ENCODE measurements at places on chromosomes 3 and 15.

GRCh38 chr3:141863491-141863890 lies 13.0 kb upstream of the ATP1B3 start:
- no peak for DNase-seq

DNA sequence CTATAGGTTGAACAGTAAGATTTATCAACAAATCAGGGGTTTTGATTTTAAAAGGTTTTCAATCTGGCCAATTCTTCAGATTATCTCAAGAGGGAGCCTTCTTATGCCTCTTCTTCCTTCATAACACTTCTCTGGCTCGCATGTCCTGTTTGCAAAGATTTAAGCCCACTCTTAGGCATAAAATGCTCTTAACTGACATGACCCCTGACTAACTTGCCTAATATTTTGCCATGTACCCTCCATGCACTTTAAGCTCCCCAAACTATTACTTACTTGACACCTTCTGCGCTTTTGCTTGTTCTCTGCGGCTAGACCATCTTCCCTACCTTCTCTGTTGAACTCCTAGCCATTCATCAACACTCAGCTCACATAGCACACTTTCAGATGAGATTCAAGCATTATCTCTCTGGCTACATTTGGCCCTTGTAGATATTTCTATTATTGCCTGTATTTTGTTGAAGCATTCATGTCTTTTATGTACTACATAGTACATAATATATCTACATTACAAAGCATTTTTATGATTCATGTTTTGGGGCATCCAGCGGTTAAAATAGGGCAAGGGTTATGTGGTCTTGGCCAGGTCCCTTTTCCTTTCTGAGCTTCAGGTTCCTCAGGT lies 1.0 kb upstream of the ARIH1 start:
- no peak for DNase-seq

DNA sequence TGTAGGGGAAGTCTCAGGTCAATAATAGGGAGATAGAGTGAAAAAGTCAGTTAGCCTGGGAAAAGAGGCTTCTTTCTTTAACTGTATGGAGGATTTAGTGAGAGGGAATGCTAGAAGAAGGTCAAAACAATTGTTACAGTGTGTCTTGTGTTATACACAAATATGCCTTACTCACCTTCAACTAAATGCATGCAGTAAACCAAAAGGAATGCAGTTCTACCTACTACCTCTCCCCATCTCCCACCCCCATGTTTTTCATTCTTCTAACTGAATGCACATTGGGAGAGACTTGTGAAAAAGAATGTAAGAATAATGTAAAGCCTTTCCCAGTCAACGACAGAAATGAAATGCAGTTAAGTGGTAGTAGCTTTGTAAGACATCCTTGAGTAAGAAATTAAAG lies 33.8 kb downstream of the CCDC66 start:
- DNase-seq, result no peak

GRCh38 chr3:45417930-45418847 lies 29.8 kb downstream of the LARS2 start:
- no peak for DNase-seq

GRCh38 chr3:38644662-38645053 lies 4.8 kb downstream of the SCN5A start:
- no peak for DNase-seq

DNA sequence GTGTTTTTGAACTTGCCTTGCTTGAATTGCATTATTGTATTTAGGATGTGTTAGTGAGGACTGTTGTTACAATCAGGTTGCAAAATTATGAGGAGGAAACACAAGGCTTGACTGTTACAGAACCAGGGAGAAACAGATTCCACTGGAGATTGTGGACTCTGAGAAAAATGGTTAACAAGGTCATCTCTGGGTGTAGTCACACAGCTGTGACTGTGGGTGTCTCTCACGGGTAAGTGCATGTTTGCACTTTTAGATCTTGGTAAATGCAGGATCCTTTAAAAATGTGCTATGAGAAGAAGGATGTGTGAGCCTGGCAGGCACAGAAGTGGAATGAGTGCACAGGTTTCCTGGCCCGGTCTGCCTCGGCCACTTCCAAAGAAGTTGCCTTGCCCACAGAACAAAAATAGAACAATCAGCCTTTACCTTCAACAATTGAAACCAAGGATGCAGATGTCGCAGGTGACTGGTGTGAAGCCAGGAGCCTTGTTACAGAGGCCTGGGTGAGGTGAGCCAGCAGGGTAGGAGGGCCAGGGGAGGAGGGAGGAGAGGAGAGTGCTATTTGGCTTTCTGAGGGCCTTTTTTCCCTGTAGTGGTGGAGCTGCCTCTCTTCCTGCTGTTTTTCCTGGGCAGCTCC lies 68.0 kb downstream of the ABHD5 start:
- DNase-seq, result no peak

- no peak for DNase-seq
Observed at GRCh38 chr15:81337713-81338157, 13.8 kb upstream of the STARD5 start.

DNA sequence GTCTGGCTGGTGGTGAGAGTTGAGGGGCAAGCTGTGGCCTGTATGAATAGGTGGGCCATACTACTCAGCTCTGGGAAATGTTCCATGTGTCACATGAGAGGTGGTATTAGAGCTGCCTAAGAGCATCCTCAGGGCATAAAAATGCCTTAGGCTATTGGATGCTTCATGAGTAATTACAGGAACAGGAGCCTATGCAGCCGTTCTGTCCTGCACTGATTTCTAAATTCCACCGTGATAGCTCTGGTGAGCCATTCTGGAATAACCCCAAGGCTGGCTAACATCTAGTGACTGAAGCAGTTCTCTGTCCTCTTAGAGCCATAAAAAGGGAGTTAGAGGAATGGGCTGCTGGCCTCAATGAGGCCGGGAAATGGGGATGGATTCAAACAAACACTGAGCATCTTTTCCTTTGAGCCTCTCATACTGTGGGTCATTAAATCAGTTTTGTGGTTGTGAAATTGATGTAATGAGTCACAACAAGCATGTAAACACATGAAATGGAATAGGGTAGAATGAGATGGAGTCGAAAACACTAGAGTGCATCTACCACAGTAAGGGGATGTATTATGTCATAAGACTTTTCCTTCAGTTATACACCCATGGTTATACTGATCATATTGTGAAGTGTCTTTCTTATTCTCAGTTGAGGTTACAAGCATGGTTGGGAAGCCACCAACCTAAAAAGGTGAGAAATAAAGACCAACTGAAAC lies 41.0 kb downstream of the DGKG start:
- DNase-seq, result no peak

- no peak for DNase-seq
Observed at GRCh38 chr3:149174901-149175300, 45.5 kb downstream of the HPS3 start.

DNA sequence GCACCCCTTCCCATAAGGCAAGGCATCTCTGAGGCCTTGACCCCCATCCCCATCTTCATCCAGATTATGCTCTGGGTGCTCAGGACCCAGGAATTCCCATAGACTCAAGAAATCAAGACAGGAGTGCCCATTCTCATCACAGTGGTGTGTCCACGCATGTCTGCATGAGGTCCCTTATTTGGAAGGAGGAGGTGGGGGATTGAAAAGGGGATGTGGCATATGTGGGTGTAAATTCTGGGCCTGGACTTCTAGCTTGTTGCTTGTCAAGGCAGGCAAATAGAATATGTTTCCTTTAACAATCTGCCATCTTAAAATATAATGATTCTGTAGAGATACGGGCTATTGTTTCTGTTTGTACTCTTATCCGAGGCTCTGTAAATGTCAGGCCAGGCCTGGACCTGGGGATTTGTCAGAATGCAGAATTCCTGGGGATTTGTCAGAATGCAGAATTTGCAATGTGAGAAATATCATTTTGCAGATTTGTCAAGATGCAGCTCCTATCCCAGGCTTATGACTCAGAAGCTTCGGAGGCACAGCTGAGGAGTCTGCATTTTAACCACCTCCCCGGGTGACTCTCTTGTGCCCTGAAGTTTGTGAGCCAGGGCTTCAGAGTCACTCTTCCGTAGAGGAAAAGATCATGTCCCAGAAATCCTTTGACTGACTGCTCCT lies 157.8 kb downstream of the SV2B start:
- no peak for DNase-seq

DNA sequence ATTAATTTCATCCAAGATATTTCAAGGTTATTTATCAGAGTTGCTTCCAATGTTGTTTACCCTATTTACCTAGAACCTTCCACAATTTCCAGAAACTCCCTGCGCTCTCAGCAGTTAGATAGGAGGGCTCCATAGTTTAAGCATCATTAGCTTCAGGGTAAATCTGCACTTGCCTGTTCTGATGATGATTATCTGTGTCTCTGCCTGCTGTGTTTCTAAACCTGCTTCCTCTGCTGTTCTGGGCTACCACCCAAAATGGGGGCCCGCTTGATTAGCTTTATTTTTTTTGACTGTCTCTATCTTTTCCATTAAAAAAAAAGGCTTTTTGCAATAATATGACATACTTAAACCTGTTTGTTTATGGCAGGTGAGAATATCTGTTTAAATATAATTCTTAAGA lies 472.4 kb downstream of the DIPK2A start:
- DNase-seq, result no peak

- DNase-seq, result no peak
Observed at GRCh38 chr3:113839551-113839950, 963 bp downstream of the GRAMD1C start.

GRCh38 chr15:43911235-43911781 lies 84.5 kb downstream of the WDR76 start:
- DNase-seq, result no peak

DNA sequence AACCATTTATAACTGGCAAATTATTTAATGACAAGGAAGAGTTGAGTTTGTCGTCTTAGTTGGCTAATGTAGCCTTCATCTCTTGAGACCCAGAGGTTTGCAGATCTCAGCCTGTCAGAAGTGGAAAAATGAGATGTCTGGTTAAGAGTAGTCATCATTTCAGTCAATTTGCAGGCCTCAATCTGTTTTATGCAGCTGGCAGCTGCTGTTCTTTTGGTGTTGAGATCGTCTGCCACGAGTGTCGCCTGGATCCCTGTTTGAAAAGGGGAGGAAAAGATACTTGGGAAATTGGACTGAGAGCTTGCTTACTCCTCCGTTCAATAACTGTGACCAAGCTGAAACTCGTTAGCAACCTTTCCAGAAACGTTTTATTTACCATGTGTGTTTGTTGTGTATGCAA lies 2.3 kb downstream of the PHLDB2 start:
- DNase-seq, result no peak

DNA sequence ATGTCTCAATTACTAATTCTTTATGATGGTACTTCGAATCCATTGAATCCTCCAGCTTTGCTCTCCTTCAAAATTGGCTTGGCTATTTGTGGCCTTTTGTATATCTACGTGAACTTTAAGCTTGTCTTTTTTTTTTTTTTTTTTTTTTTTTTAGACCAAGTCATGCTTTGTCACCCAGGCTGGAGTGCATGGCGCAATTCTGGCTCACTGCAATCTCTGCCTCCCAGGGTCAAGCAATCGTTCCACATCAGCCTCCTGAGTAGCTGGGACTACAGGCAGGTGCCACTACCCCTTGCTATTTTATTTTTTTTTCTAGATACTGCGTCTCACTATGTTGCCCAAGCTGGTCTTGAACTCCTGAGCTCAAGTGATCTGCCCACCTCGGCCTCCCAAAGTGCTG lies 7.7 kb upstream of the DIPK2A start:
- DNase-seq, result peak; percentile 50

DNA sequence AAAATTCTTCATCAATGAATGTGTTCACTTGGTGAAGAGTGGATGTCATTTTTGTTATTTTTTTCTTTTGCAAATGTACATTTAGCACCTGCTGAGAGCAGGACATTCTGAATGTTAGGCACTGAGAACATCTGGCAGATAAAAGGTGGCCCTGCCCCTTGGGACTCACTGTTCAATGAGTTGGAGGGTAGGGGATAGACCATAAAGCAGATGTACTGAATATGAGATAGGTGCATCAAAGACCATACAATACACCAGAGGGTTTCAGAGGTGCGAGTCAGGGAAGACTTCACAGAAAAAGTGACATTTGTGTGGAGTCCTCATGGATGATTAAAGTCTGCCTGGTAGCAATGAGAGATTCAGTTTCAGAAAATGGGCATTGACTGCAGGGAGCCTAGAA lies 34.2 kb downstream of the EEFSEC start:
- DNase-seq, result no peak

DNA sequence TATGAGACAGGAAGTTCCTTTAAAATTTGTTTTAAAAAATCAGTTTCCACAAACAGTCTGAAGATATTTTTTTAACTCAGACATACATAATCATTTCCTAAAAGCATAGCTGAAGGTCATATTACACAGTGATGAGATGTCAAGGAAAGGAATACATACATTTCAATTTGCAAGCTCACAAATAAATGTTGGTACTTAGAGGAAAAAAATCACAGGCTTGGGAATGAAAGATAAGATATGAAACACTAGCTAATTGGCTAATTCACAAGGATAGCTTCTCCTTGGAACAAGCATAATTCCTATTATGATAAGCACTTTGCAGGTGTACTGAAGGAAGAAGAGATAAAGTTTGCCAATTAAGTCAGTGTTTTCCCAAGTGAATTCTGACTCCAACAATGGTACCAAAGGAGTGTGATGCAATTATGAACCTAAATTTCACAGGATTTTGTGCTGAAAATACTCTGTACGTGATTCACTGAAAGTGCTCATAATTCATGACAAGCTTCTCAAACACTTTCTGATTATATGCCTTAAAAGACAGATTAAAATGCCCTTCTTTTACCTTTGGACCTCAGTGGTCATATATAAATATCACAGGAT lies 112.4 kb downstream of the FRMD5 start:
- no peak for DNase-seq

GRCh38 chr3:104360038-104360437 lies 1006.7 kb upstream of the ALCAM start:
- DNase-seq, result no peak

GRCh38 chr3:19931180-19931692 lies 2.8 kb downstream of the EFHB start:
- no peak for DNase-seq

DNA sequence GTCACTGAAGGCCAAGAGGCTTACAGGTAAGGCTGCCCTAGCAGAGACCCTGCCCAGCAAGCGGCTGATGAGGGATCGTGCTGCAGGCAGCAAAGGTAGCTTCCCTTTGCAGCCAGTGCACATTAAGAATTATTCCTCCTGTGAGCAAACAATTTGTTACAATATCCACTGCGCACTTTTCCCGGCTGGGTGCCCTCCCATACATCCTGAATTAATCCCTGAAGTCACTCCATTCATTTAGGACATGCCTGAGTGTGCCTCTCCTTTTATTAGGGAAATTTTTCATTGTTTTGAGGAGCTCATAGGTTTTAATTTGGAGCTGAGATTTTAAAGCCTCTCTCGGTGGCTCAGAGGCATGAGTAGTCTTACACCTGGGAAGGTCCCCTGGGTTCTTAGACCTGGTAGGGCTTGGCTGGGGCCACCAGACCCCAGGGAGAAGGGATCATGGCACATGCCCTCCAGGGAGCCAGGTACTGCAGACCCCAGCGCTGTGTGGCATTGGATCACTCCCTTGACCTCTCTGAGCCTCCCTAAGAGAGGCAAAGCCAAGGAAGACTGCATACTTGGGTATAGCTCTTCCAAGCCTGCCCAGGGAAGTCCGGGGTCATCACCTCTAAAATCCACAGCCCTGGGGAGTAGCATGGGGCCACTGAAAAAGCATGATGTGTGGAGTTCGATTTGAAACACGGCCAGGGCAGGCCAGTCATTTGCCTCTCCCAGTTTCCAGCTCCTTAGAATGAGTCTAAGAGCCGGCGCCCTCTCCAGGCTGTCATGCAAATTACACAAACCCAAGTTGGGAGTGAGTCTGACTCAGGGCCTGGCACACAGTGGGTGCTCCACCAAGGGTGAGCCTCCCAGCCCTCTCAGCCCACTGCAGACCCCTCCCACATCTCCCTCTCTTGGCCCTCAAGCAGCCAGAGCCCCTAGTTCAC lies 151.9 kb upstream of the LINGO1 start:
- DNase-seq, result peak; percentile 11

- no peak for DNase-seq
Observed at GRCh38 chr3:23991306-23991682, 46.2 kb downstream of the NR1D2 start.

GRCh38 chr15:65824031-65824743 lies 32.1 kb upstream of the DENND4A start:
- no peak for DNase-seq

Measured in Right ventricle myocardium inferior (tissue), 1 donor.